NCI-H1048 (cell line): ENCODE measurements at places on chromosomes 16 and 17.

GRCh38 chr17:42704490-42704836 is 22.1 kb downstream of the CNTNAP1 start:
- DNase-seq: no peak

DNA sequence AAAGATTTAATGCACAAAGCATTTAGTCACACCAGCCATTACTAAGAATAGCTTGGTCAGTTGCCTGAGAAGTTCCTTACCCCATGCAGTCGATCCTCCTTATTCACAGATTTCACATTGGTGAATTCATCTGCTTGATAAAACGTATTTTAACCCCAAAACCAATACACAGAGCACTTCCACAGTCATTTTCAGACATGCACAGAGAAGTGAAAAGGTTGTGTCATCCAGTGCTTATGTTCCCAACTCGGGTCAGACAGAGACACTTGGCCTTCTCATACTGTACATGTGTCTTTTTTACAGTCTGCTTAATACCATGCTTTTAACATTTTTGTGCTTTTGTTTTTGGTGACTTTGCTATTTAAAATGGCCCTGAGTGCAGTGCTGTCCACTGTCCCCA is 219.7 kb downstream of the SPECC1 start:
- no peak for DNase-seq

- DNase-seq: no peak
Observed at GRCh38 chr16:85902366-85903155, 3.6 kb downstream of the IRF8 start.

DNA sequence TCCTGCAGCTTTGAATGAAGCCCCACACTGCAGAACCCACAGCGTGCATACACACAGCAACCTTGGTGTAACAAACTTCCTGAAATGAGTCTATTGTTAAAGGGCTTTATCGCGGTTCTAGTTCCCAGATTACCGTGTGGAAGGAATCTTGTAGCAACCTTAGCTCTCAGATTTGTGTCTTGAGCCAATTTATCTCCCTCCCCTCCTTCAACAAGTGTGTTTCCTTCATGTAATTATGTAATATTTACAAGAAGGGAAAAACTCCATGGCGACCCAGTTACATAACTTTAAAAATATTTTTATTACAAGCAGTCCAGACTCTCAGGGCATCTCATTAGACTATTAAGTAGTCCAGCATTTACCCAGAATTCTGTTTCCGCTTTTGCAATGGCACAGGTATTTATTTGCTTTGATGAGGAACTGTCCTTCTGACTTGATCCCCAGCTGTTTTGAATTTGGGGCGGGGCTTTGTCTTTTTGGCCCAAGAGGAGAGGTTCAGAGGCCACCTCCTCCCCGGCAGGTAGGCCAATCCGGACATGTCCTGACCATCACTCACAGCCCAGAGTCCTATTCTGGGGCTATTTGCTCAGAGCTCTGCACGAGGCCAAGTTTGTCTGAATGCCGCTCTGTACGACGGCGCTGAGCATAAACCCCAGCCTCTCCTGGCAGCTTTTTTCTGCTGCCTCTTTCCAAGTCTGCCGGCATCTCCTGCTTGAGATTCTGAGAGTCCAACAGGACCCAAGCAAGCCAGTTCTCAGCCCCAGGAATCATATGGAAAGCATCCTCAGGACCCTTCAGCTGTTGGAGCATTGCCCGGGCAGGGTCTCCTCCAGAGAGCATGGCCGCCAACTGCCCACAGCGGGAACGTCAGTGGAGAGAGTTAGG is 35.6 kb downstream of the CLEC16A start:
- DNase-seq: no peak

DNA sequence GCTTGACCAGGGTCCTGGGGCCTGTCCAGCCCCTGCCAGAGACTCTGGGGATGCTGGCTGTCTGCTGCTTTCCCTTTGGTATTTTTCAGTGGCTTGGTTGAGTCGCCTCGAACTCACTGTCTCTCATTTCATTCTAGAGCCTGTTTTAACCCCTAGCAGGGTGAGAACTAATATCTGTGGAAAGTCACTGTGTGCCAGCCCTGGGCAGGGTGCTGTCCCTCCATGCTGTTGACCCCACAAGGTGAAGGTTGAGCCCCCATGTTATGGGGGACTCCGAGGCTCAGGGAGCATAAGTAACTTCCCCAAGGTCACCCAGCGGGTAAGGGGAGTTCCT is 33.0 kb downstream of the DCAKD start:
- DNase-seq: no peak
